Fibroblast of the aortic adventitia (primary cell): ENCODE measurements at places on chromosomes 16 and 17.

- DNase-seq: no peak
Observed at GRCh38 chr16:88504489-88505404, 51.7 kb downstream of the ZFPM1 start.

- no peak for DNase-seq
Observed at GRCh38 chr16:85655216-85656129, 33.3 kb downstream of the GINS2 start.

DNA sequence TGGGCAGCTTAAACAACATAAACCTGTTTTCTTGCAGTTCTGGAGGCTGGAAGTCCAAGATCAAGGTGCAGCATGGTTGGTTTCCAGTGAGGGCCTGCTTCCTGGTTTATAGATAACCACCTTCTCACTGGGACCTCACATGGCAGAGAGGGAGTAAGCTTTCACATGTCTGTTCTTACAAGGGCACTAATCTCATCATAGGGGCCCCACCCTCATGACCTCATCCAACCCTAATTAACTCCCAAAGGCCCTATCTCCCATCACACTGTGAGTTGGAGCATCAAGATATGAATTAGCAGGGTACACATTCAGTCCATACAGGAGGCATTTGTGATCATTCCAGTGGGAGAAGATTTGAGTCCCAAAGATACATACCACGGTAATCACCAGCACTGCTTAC lies 50.5 kb upstream of the GRIN2A start:
- no peak for DNase-seq

DNA sequence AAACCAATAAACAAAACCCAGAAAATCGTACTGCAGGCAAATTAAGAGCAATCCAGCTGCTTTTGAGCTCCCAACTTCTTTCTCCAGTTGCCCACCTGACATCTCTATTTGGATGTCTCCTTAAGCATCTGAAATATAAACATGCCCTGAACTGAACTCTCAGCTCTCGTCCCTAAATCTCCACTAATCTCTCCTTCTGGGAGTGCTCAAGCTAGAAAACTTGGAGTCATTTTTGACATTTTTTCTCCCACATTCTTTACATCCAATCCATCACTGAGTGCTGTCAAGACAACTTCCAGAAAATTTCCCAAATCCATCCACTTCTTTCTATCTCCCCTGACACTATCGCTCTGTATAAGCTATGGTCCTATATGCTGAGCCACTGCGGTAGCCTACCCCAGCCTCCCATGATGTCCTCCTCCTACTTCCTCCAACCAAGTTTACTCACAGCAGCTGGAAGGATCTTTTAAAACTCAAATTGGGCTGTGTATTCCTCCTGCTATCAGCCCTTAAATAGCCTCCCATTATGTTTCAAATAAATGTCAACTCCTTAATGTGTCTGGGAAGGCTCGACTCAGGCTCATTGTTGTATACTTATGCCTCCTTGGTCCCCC lies 53.1 kb downstream of the HS3ST3B1 start:
- DNase-seq: no peak

GRCh38 chr17:78747488-78747887 lies 34.6 kb downstream of the CYTH1 start:
- DNase-seq: no peak

DNA sequence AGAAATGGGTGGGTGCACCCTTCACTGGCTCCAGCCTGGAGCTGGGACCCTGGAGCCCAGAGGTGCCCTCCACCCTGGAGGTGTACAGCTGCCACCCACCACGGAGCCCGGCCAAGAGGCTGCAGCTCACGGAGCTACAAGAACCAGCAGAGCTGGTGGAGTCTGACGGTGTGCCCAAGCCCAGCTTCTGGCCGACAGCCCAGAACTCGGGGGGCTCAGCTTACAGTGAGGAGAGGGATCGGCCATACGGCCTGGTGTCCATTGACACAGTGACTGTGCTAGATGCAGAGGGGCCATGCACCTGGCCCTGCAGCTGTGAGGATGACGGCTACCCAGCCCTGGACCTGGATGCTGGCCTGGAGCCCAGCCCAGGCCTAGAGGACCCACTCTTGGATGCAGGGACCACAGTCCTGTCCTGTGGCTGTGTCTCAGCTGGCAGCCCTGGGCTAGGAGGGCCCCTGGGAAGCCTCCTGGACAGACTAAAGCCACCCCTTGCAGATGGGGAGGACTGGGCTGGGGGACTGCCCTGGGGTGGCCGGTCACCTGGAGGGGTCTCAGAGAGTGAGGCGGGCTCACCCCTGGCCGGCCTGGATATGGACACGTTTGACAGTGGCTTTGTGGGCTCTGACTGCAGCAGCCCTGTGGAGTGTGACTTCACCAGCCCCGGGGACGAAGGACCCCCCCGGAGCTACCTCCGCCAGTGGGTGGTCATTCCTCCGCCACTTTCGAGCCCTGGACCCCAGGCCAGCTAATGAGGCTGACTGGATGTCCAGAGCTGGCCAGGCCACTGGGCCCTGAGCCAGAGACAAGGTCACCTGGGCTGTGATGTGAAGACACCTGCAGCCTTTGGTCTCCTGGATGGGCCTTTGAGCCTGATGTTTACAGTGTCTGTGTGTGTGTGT lies 46.8 kb downstream of the IL21R start:
- no peak for DNase-seq

DNA sequence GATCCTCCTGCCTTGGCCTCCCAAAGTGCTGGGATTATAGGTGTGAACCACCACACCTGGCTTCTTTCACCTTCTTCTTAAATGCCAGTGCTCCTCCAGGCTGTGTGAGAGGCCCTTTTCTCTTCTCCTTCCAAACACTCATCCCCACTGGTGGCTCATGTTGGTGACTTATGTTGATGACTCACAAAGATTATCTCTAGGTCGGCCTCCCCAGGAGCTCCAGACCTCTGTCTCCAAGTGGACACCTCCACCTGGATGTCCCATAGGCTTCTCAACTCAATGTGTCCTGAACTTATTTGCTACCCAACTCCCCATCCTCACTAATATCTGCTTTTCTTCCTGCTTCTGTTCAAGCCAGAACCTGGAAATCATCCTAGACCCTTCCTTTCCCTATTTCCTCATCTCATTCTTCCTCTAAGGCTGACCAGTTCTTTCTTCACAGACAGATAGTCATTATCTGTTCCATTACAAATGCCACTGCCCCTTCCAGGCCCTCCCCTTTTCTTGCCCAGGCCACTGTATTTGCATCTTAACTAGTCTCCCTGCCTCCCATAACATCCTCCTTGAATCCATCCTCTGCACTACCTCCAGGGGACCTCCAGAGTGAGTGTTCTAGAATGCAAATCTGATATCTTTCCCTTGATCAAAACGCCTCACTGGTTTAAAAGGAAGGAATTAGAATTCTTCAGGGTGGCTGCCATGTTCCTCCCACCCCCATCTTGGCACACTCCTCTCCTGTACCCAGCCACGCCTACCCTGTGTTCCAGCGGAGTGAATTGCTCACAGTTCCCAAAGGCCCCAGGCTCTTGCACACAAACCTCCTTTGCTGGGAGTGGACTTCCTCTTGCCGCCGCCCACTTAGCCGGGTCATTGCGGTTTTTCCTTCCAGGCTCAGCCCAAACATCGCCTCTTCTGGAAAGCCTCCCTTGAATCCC lies 34.8 kb upstream of the FBXO47 start:
- peak; percentile 95 for DNase-seq

DNA sequence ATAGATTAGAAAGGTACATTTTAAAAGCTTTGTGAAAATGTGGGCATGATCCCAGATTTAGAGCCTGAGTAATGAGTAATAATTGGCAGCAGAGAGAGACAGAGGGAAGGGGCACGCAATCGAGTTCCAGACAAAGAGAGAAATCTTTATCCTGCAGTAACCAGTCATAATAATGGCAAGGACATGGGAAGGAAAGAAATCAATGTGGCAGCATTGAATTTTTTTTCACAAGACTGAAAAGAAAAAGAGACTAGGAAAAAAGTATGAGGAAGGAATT lies 790.8 kb upstream of the SOX9 start:
- DNase-seq: peak; percentile 7

GRCh38 chr16:29899516-29900101 lies at the start of gene SEZ6L2:
SEZ6L2 (minus strand) TSS chr16:29899550; CDS start chr16:29899019, 531 bp downstream.
- peak; percentile 84 for DNase-seq

GRCh38 chr17:63517825-63518534 lies 5.2 kb upstream of the KCNH6 start:
- DNase-seq: no peak

GRCh38 chr16:75095204-75095621 lies 21.4 kb downstream of the LDHD start:
- DNase-seq: no peak

GRCh38 chr16:58716468-58716867 lies 17.6 kb downstream of the GOT2 start:
- no peak for DNase-seq

DNA sequence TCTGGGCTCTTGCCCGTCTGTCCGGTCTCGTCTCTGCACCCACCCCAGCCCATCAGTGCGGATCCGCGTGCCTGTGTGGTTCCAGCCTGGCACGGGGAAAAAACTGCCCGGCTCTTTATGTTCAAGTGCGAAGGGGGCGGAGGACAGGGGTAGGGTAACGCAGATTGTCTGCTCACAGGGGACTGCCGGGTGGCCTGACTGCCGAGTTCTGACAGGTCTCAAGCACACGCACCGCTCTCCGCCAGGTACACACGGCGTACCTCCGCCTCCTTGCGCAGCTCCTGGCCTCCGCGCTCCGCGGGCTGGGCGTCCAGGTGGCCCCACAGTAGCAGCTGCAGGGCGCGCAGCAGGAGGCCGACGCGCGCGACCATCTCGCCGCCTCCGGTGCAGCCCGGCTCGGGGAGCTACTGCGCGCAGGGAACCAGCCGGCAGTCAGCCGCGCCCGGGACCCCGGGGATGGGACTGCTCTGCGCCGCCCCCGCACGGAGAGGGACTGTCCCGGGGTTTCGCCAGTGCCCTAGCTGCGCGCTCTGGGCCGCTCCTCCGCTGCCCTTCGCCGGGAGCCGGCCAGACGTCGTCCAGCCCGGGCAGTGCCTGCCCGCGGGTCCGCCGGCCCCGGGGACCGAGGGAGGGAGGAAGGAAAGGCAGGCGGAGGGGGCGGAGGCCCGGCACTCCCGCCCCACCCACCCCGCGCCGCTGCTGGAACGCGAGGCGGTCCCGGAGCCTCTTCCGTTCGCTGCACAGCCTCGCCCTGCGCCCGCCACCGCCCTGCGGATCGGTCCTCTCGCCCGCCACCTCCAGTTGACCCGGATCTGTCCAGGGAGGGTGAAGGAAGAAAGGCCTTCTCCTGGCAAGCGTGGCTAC lies at the start of gene MMP28:
Gene MMP28, minus strand, starts transcription at position 635 of the 864 bp plus-strand sequence. Its CDS starts 264 bp downstream, at position 371.
- DNase-seq: no peak

- no peak for DNase-seq
Observed at GRCh38 chr16:83268169-83268568, 539.6 kb upstream of the HSBP1 start.

- DNase-seq: no peak
Observed at GRCh38 chr16:31167315-31167714, 12.6 kb upstream of the FUS start.

GRCh38 chr17:70687421-70687820 lies 518.1 kb downstream of the KCNJ2 start:
- no peak for DNase-seq

GRCh38 chr17:42133461-42134041 lies 10.9 kb downstream of the HSPB9 start:
- DNase-seq: no peak

DNA sequence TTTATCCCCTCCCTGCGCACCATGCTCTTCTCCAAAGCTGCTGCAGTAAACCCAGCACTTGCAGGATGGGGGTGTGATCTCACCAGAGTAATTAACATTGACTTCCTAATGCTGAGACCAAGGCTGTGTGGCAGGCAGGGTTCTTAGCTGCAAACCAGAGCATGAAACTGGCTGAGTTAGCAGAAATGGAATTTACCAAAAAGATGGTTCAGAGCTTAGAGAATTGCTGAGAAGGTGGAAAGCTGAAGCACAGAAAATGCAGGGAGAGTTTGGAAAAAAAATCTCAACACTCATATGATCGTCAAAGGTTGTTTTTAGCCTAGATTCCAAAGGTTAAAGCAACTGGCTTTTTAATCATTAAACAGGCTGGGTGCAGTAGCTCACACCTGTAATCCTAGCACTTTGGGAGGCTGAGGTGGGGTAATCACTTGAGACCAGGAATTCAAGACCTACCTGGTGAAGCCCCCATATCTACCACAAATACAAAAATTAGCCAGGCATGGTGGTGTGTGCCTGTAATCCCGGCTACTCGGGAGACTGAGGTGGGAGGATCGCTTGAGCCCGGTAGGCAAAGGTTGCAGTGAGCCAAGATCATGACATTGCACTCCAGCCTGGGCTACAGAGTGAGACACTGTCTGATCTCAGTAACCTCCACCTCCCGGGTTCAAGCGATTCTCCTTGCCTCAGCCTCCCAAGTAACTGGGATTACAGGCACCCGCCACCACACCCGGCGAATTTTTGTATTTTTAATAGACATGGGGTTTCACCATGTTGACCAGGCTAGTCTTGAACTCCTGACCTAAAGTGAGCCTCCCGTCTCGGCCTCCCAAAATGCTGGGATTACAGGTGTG lies 6.0 kb upstream of the TXNDC11 start:
- no peak for DNase-seq

- DNase-seq: no peak
Observed at GRCh38 chr17:81491181-81491581, 21.4 kb downstream of the ACTG1 start.

GRCh38 chr16:23670137-23670776 lies 8.4 kb upstream of the PLK1 start:
- peak; percentile 77 for DNase-seq

DNA sequence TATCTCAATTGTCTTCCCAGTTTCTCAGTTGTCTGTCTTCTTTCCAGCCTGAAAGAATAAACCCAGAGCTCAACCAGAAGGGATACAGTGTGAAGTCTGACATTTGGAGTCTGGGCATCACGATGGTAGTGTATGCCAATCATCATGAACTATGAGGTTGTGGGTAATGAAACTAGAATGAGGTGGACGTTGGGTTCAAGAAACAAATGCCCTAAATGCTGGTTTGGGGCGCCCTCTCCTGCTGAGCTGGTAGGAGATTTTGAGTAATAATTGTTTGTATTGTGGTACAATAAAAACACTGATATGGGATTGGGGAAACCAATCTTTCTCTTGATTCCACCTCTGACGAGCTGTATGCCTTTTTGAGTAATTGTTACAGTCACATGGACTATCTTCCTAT lies 110.4 kb downstream of the MAP2K6 start:
- DNase-seq: no peak

DNA sequence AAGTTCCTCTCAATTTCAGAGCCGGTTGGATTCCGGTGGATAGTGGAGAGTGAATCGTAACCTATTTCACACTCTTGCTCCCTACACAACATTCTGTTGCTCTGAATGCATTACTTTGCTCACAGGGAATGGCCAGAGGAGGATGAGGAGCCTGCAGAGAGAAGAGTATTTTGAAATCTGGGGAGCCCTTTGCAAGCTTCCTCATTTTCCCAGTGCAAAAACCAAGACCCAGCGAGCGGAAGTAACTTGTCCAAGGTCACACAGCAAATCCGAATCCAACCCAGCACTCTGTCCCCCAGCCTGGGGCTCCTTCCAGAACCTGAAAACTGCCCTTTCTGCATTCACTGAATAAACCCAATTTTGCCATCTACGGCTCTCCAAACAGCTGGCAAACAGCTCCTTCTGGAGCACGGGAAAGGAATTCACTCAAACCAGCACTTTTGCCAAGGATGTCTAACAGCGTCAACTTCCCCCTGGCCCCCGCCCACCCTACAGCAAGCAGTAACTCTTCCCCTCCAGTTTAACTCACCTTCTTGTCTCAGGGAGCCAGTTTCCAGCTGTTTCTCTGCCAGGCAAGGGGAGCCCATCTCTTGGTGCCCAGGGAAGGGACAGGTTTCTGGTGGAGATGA lies 557 bp downstream of the KCNG4 start:
- DNase-seq: peak; percentile 28

- DNase-seq: no peak
Observed at GRCh38 chr17:73261952-73262675, 434 bp upstream of the CPSF4L start.
